Testis (tissue), 5 donors: ENCODE measurements at places on chromosomes 11 and 22. TPM values are rescaled to one million over a fixed set of nuclear protein-coding genes. Genes with fewer than 3 reads are reported as not detected.
A peak's percentile ranks its signal among the peaks of the same experiment; 100 is the strongest.

The IFTAP gene
- polyA plus RNA-seq = 105 TPM

The OR8B2 gene
- polyA plus RNA-seq = 1.0 TPM

GRCh38 chr11:64566042-64566914 is 24.7 kb upstream of the SLC22A12 start:
- DNase-seq = peak; percentile 90

The MTNR1B gene
- polyA plus RNA-seq = 0.78 TPM

DNA sequence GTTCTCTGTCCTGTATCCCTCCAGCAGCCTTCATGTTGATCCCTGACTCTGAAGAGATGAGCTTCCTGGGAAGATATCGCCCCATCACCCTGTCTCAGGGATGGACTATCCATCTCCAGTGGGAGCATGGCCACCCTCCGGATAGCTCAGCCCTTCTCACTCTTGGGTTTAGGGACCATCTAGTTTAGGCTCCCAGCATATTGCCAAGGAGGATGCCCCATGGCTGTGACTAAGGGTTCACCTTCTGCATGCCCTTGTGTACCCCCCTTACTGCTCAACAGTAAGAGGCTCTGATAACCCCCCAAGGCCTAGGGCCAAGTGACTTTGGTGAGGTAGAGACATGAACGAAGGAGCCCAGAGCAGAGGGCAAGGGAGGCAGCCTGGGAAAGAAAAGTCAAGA is 1.3 kb downstream of the TMPRSS13 start:
- no peak for DNase-seq

DNA sequence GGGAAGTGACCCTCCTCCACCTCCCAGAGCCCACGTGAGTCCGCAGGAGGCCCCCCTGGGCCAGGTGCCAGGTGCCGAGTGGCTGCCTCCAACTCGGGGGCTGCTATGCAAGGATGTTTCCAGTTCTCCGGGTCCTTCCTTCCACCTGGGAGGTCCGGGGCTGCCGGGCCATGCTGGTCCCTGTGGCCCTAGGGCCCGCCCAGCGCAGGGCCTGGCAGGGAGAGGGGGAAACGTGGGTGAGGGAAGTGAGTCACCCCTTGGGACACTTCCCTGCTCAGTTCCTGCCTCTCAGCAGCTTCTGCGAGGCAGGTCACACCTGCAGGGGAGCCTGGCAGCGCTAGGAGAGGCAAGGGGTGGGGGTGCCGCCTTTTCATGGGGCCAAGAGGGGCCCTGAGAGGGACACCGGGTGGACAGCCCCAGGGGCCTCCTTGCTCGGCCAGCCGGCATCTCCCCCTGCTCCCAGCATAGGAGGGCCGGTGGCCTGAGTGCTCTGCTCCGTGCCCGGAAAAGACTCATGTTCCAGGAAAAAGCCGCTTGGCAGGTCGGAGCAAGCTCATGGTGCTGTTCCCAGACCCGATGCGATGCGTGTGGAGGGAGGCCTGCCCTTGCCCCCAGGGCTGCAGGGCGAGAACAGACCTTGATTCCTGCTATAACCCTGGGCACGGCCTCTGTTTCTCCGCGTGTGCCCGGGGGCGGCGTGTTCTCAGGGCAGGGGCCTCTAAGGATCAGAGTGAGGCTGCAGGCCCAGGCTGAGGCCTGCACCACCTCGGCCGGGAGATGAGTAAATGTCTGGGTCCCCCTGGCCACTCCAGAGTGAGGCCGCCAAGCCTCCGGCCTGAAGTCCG is 30.3 kb upstream of the WNT7B start:
- peak; percentile 50 for DNase-seq

- DNase-seq = no peak
Measured at GRCh38 chr11:128409476-128409875, 177.9 kb downstream of the ETS1 start.

The CRYBA4 gene
- polyA plus RNA-seq = 2.6 TPM

DNA sequence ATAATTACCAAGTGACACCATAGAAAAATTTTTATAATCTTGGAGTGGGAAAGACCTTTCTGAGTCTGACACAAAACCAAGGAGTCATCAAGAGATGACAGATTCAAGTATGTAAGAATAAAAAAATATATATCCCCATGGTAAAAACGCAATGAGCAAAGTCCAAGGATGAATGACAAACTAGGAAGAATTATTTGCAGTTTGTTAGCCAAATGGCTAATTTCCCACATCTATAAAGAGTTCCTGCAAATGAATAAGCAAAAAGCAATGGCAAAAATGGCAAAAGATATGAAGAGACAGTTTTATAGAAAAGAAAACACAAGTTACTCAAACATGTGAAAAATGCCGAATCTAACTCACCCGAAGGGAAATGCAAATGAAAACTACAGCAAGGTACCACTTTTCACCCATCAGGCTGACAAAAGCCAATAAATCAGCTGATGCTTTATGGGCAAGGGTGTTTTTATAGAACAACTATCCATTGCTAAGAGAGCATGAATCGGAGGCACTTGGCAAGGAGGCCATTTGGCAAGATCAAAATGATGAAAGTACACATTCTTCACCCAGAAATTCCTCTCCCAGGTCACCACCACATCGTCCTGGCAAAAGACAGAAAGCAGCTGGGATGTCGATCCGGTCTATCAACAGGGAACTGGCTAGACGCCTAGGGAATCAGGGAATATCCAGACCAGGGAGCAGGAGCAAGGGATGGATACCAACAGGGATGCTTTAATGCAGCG is 21.1 kb upstream of the KLHL35 start:
- DNase-seq = no peak

The LRRC55 gene
- 0.76 TPM for polyA plus RNA-seq

DNA sequence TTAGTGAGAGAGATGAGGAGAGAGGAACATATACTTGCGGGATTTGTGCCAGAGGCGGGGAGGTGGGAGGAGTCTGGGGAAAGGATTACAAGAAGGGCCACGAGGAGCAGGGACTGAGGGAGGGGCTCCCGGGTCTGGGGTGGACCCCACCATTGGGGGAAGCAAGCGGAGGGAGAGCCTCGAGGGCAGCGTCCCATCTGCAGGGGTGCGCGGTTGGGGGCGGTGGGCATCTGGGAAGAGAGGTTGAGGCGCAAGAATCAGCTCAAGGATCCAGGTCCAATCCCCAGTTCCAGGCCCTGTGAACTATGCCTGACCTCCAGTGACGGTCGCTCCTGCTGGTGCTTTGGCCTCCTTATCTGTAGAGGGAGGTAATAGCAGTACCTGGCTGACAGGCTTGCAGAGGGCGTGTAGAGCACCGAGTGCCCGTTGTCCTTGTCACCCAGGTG is 38.0 kb downstream of the ADAMTS15 start:
- no peak for DNase-seq

- no peak for DNase-seq
Measured at GRCh38 chr11:66437979-66438503, 607 bp downstream of the MRPL11 start.

GRCh38 chr11:95305705-95306104 is 74.7 kb upstream of the SESN3 start:
- no peak for DNase-seq

DNA sequence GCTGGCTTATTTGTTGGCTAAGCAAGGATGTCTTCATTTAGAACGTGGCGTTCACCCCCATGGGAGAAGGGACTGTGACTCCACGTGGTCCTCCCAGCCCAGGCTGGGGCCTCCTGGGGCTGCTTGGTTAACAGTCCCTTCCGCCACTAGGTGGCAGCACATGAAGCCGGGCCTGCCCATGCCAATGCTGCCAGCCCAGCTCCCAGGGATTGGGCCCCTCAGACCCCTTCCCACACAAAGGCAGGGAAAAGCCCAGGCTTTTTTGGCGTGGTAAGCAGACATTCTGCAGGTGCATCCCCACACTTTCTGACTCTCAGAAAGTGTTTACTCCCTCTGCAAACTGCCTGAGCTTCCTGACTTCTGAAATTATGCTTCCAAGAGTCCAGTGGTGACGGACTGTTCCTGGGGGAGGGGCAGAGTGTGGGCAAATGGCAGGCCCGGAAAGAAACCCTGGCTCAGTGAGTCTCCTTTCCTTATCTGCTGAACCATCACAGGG is 3.1 kb downstream of the CBX6 start:
- DNase-seq = peak; percentile 88

The SMC1B gene
- polyA plus RNA-seq = 10.1 TPM
